ENCODE measurements at places on chromosomes 16 and 17.

DNA sequence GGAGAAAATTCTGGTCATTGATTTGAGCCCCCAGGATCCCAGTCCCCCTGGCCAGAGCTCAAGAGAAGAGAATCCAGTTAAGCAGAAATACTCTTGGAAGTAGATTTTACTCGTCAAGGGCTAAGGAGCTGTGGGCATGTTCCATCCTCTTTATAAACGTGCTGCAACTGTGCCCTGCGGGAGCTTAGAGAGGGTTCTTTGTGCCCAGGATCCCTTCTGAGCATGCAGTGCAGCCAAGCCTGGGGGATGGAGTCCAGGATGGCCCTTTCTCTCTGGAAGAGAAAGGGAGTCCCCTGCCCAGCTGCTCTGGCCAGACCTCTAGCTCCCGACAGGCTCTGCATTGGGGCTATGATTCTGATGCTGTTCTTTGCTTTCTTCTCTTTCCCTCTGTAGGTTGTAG is 9.5 kb upstream of the LGALS9 start:
- DNase-seq, result no peak

GRCh38 chr16:48498769-48499631 is 111.0 kb downstream of the N4BP1 start:
- no peak for DNase-seq

GRCh38 chr17:75571885-75572215 is 15.8 kb upstream of the MYO15B start:
- no peak for DNase-seq

- no peak for DNase-seq
Observed at GRCh38 chr17:40564195-40564882, 933 bp downstream of the CCR7 start.

GRCh38 chr17:77246110-77247047 is 105.6 kb downstream of the SEC14L1 start:
- DNase-seq, result no peak

- no peak for DNase-seq
Observed at GRCh38 chr17:31415004-31415454, 23.6 kb downstream of the RAB11FIP4 start.

DNA sequence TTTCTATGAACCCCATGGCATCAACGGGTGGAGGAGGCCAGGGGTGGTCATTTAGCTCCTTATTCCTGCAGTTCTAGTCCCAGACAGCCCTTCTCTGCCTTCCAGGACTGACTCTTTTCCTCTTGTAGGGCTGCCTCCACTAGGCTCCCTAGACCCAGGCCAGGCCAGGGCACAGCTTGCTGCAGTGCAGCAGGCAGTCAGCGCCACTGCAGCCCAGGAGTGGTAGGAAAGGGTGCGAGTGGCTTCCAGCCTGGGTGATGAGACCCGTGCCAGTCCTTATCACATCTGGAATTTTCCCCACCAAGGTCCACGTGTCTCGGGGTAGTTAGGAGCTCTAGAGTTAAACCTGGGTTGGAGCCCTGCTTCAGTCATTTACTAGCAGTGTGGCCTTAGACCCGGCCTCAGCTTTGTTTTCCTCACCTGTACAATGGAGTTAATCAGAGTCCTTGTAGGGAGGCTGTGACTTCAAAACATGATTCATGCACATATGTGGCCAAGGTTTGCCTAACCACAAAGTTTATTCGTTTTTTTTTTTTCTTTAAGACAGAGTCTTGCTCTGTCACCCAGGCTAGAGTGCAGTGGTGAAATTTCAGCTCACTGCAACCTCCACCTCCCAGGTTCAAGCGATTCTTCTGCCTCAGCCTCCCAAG is 4.7 kb downstream of the SLC5A11 start:
- no peak for DNase-seq

- no peak for DNase-seq
Observed at GRCh38 chr17:34579979-34580684, 750 bp downstream of the TMEM132E start.

GRCh38 chr16:79394206-79394605 is 206.3 kb downstream of the MAF start:
- DNase-seq, result no peak

- DNase-seq, result no peak
Observed at GRCh38 chr17:81400154-81400977, 5.1 kb downstream of the BAHCC1 start.

- DNase-seq, result no peak
Observed at GRCh38 chr17:32915245-32915644, 12.7 kb upstream of the TMEM98 start.

DNA sequence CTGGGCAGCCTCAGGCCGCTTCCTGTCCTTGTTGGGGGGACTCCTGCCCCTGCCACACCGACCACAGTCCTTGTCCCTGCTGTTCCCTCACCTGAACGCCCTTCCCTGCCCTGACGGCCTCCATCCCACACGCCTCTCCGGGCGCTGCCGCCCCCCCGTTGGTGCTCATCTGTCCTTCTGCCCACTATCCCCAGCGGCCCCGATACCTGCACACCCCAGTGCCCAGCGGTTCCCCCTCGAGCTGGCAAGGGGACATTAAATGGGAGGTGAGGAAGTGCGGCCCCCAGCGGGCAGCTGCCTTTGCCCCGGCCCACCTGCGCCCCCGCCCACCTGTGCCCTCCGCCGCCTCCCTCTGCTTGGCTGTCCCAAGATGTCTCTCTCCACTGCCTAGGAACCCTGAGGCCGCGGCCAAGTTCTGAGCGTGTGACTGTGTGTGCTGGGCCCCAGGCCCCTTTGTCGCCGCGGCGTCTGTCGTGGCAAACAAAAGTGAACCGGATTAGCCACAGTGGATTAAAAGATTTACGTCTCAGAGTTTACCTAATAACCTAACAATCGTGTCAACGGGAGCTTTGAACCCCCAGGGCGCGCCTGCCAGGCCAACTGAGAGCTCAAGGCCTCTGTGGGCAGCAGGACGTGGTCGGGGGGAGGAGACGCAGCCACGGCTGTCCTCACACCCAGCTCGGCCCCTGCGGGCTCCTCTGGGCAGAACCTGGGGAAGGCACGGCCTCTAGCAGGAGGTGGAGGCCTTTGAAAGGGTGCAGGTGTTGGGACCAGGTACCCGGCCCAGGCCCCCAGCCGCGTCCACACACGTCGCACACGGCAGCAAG is 7.6 kb upstream of the AXIN1 start:
- DNase-seq, result no peak

DNA sequence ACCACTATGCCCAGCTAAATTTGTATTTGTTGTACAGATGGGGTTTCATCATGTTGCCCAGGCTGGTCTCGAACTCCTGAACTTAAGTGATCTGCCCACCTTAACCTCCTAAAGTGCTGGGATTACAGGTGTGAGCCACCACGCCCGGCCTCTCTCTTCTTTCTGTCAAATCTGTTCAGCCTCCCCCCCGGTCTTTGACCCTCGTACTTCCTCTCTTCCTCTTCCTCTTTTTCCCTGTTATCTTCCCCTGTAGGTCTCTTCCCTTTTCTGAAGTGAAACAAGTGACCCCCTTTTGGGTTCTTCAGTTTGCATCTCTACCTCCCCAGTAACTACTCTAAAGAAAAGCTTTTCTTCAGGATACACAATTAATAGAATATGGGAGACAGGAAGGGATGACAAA is 31.7 kb upstream of the DHX40 start:
- no peak for DNase-seq

DNA sequence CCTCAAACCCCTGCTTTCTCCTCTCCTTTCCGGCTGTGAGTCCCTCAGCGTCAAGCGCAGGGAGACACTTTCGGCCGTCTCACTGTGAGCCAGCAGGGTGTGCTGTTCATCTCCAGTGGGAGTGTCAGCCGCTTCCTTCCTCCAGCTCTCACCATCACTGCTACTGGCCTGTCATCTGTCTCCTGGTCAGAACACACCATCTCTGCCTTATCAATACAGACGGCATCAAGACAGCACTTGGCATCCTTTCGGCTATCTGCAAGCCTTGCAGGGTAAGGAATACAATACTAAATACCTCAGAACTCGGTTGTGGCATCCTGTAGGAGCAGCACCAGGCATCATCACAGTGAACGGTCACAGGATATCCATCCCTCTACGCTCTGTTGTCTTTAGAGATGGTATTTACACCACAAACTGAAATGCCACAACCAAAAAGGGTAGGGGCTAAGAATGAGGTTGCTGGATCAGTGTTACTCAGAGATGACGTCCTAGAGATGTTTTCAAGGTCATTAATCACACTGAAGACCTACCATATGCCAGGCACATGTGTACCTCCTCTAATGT is 20.7 kb upstream of the CMTM4 start:
- DNase-seq, result no peak

DNA sequence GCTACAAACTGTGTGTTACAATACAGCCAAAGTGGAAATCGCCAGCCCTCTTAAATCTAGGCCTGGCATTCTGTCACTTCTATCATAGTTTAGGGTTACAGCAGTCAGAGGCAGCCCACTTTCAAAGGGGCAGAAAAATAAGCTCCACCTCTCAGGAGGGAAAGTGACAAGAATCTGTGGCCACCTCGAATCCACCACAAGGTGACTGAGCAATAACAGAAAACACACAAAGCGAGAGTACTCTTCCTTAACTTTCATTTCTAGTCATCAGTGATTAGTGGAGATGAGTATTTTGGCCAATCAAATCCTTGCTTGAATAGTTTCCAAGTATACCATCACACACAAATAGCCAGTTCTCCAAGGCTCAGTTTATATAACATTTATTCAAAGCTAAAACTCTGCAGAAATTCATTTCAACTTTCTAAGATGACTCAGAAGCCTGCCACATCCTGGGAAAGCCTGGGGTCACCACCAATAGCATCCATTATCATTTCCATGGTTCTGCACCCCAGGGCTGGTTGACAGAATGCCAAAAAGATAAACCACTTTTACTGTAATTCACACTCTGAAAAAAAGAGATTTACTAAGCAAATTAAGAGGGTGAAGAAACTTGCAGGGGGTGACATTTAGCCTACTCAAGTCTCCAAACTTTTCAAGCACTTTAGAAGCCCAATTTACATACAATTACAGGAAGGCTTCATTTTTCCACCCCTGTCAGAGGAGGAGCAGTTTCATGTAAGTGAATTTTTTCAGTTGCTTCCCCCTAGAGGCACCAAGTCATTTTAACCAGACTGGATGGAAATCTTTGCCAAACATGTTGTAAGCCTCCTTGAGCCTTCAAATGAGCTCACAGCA is 66.8 kb downstream of the SALL1 start:
- no peak for DNase-seq

All from NCI-H2081 treated with DMSO at 0.1 percent for 48 hours (cell line).